ENCODE measurements at places on chromosomes 11 and 22.

GRCh38 chr11:31805037-31805628, 6.0 kb downstream of the PAX6 start:
- no peak for DNase-seq

GRCh38 chr11:15114501-15115475, at the start of gene INSC:
Gene INSC, plus strand, starts transcription at chr11:15114923. Its CDS starts 34,252 bp downstream, at chr11:15149175.
- peak; percentile 72 for DNase-seq

DNA sequence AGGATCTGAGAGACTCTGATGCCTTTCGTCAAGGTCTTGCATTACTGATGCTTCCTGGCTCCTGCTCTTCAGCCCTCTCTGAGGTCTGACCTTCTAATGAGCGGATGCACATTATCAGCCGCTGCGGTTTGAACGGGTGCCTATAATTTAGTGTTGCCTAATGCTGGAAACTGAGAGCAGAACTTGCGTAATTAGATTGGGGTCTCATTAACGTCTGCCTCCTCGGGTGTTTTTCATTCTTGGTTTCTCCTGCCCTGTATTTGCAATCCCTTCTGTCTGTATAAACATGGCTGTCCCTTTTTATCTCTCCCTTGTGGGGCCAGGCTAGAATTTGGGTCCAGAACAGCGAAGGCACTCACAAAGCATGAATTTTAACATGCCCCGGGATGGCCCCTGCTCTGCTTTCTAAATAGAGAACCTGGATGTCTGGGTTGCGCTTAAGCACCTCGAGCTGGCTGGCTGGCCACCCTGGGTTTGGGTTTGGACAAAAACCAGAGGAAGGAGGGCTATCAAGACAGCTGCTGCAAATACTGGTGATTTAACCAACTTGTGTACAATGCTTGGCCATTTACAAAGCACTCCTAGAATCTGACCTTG, 118.6 kb downstream of the TIMP3 start:
- DNase-seq = no peak

GRCh38 chr22:31086703-31087330, 5.7 kb downstream of the SMTN start:
- DNase-seq = no peak

DNA sequence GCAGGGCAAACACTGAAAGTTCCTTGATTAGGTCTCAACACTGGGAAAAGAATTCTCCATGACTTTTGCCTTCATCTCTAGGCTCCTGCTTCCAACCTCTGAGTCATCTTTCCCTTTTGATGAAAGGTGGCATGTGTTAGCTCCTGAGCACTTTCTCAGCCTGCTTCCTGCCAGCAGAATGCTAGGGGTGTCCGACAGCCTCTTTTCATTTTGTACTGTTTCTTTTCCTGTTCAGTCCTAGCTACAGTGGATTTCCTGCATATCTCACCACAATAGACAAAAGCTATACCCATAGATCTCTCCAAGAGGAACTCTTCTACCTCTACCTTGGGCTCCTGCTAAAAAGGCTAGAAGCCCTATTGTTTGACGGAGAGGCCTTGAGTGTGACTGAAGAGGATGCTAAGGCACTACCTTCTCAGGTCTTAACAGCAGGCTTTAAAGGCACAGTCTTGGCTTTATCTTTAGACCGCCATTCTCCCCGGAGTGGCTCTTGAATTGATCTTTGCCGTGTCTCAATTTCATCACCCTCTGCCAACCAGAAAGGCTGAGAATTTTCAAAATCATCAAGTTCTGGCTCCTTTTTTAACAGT, 145.5 kb downstream of the RBFOX2 start:
- DNase-seq = no peak

DNA sequence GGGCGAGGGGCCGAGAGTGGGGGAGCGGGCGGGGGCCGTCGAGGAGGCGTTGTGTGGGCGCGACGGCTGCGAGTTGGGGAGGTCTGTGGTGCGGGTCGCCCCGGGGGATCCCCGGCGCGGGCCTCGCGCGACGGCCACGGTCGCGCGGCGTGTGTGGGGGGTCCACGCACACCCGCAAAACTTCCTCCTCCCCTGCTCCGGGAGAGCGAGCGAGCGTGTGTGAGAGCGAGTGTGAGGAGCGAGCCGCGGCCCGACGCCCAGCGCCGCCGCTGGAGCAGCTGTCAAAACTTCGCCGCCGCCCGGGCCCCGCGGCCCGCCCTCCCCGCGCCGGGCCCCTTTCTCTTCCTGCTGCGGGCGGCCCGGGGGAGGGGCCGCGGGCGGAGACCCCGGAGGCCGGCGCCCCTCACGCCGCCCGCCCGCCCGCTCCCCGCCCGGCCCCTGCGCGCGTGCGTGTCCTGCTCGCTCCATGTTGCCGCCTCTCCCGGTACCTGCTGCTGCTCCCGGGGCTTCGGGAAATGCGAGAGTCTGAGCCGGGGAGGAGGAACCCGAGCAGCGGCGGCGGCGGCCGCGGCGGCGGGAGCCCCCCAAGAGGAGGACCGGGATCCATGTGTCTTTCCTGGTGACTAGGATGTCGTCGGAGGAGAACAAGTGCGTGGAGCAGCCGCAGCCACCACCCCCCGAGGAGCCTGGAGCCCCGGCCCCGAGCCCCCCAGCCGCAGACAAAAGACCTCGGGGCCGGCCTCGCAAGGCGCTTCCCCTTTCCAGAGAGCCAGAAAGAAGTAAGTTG, 9.0 kb upstream of the CCT8L2 start:
- DNase-seq = no peak

DNA sequence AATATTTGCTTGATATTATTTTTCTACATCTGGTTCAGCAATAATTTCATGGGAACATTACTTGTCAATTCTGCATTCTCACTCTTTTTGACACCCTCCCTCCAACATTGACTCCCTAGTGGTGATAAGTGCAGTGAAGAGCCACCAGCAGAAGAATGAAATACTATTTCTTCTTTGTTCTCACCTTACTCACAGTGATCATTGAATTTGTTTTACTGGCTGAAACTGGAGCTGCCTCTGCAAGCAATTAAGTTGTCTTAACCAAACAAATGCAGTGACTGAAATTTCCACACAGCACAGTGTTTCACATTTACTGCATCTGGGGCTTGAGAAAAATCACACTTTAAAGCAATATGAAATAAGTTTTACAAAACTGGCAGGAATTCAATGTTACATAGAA, 189.8 kb downstream of the JRKL start:
- no peak for DNase-seq

GRCh38 chr11:74819400-74819799, 70.8 kb downstream of the RNF169 start:
- no peak for DNase-seq

GRCh38 chr11:64788321-64789215, 10.2 kb upstream of the SF1 start:
- no peak for DNase-seq

GRCh38 chr11:1546077-1546535, 26.0 kb downstream of the DUSP8 start:
- no peak for DNase-seq

GRCh38 chr11:47550288-47551047, 2.5 kb downstream of the CELF1 start:
- DNase-seq = no peak

DNA sequence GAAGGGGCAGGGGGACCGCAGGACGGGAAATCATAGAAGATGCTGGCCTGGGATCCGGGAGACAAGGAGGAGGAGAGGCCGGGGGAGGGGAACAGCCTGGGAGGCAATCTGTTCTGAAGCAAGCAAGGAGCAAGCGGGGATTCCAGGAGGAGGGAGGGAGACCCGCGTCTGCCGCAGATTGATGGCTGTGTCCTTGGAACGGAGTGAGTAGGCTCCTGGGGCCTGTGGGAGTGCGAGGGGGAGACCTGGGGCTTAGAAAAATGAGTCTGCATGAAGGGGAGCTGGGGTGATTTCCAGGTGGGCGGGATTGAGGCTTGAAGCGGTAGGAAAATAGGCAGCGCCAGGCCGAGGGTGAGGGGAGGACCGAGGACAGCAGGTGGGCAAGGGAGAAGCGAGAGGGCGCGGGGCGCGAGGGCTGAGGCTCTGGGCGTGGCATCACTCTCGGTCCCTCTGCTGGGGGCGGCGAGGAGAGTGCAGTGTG, 1.6 kb upstream of the LRRC55 start:
- peak; percentile 60 for DNase-seq

GRCh38 chr11:56533054-56533740, 9.9 kb downstream of the OR5M11 start:
- no peak for DNase-seq

GRCh38 chr11:19510468-19510867, 202.2 kb upstream of the NAV2 start:
- DNase-seq = no peak

DNA sequence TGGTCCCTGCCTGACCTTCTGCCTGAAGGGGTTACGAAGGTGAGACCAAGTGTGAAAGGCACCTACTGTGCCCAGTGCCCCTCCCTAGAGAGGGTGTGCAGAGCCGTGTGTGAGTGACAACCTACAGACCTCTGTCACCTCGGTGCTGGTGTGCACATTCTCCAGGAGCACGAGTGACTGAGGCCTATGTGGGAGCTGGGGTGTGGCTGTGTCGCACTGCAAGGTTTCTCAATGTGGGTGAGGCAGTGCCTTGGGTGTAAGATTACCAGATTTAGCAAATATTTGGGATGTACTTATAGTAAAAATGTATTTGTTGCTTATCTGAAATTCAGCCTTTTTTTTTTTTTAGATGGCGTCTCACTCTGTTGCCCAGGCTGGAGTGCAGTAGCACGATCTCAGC, 5.6 kb downstream of the STARD10 start:
- DNase-seq = no peak

GRCh38 chr11:126375726-126376125, 20.2 kb downstream of the ST3GAL4 start:
- no peak for DNase-seq

- no peak for DNase-seq
These were observed 42.1 kb downstream of the KDM2A start for GRCh38 chr11:67160872-67161783.

- no peak for DNase-seq
These were observed at the start of gene MYO18B for GRCh38 chr22:25741692-25742626. Gene MYO18B, plus strand, starts transcription at chr22:25742188. Its CDS starts 18,905 bp downstream, at chr22:25761093.

- no peak for DNase-seq
These were observed 169.6 kb downstream of the BRD1 start for GRCh38 chr22:49657974-49658590.

DNA sequence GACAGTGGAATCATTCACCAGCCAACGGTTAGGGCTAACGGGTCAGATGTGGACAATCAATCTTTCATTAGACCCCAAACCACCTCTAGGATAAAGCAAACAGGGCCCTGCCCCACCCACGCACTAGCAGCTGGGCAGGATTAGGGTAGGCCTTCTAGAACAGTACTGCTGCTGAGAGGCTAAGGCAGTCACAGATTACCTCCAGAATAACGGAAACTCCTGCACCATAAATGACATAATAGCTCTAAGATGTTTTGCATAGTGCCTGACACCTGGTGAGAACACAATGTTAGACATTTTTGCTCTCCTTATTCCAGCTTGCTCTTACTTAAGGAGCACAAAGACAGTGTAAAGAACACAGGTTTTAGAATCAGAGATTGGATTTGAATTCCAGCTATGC, 1.8 kb downstream of the SYTL2 start:
- no peak for DNase-seq

DNA sequence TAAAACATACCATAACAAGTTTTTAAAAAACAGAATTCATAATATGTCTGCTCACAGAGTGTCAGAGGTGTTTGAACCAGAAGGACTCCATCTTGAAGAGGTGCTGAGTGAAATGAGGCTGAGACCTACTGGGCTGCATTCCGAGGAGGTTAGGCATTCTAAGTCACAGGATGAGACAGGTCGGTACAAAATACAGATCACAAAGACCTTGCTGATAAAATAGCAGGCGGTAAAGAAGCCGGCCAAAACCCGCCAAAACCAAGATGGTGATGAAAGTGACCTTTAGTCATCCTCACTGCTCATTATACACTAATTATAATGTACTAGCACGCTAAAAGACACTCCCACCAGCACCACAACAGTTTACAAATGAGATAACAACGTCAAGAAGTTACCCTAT, 116.4 kb downstream of the ARHGAP32 start:
- no peak for DNase-seq

DNA sequence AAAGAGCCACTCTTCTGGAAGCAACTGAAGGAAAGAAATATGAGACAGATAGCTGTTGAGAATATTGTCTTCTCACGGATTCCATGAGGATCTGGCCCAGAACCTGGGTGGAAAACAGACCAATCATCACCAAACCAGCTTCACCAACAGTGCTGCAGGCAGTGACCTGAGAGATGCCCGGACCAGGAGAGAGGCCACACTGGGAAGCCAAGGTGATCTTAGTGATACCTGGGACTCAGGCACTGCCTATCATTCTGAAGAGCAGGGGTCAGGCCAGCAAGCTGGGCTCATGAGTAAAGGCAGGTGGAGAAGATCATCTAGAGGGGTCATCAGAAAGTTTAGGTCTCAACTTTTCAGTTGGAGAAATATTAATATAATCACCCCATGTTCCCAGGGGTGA, 595.8 kb upstream of the CADM1 start:
- no peak for DNase-seq

GRCh38 chr11:64533501-64533900, 57.5 kb upstream of the SLC22A12 start:
- no peak for DNase-seq

GRCh38 chr11:72225411-72225951, 914 bp downstream of the INPPL1 start:
- DNase-seq = no peak

DNA sequence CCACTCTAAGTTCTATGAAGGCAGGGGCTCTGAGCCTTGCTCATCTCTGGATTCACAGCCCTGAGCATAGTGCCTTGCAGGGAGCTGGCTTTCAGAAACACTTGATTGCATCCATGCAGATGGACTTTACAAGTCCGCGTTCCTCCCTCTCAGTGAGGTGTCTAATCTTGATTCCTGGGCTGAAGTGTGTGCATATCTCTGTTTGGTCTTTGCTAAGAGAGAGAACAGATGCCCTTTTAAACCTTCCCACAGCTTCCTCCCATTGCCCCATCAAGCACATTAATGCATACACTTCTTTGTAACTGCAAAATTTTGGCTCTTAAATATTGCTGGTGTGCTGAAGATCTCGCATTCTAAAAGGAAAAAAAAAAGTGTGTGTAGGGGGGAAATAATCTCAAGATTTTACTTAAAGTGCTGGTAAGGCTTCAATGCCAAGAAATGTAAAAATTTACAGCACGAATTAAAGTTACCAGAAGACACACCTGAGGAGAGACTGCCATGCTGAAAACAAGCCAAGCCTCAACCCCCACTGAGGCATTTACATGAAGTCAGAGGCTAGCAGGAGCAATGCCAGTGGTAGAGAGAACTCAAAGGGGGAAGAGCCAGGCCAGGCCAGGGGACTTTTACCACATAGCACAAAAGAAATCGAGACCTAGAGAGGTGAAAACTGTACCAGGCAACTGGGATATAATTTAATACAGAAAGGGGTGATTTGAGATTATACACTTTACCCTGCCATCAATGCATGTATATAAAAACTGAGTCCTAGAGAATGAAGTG, 492.1 kb downstream of the SOX6 start:
- DNase-seq = no peak

- DNase-seq = no peak
These were observed 1.8 kb upstream of the SLC22A8 start for GRCh38 chr11:63017306-63017974.

DNA sequence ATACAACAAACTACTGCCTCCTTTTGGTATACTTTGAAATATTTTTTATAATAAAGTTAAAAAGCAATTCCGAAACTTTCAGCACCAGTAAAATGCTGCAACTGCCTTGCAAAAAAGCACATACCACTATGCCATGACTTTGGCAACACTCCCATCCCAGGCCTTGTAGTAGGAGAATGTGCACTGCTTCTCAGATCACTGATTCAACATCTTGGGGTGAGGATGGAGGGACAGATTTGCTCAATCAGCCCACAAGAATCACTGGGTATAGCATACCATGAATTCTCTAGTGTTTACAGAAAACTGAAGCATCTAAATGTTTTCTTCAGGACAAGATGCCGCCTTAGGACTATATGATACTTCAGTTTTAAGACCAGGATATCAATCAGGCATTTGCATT, 14.9 kb downstream of the EIF4ENIF1 start:
- no peak for DNase-seq
